ENCODE measurements at places on chromosomes 2 and 18.

GRCh38 chr2:192245329-192245728 is 50.6 kb upstream of the TMEFF2 start:
- no peak for DNase-seq

DNA sequence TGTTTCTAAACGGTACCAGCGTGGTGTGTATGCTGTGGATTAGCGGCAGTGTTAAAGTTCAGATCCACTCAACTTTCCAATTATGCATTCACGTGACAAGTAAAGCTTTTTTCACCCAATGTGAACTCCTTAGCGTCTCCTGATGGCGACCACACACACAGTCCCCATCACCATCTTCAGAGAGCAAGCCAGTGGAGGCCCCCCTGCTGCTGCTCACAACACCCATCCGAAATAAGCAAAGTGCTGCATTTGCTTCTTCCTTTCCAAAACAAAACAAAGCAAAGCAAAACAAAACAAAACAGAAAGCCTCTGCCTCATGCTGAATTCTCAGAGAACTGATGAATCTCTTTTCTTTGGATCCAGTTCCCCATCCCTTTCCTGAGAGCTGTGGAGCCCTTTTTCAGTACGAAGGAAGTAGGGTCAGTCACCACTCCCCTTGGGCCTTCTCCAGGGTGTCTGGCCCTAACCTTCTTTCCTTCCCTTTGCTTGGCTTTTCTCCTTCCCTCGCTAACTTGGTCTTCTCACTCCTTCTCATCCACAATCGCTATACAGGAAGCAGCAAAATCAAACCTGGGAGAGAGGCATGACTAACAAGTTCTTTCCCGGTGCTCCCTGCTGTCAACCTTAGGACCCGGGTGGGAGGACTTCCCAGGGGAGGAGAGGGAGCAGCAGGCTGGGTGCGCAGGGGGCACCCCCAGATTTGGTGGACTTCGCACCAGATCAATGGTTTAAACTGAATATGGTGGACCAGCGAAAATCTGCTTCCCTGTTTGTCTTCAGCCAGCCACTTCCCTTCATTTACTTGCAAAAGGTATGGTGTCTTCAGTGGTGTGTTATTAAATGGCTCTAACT is 56.0 kb downstream of the NRP2 start:
- no peak for DNase-seq

GRCh38 chr2:85156153-85156552 is 23.0 kb downstream of the TCF7L1 start:
- no peak for DNase-seq

DNA sequence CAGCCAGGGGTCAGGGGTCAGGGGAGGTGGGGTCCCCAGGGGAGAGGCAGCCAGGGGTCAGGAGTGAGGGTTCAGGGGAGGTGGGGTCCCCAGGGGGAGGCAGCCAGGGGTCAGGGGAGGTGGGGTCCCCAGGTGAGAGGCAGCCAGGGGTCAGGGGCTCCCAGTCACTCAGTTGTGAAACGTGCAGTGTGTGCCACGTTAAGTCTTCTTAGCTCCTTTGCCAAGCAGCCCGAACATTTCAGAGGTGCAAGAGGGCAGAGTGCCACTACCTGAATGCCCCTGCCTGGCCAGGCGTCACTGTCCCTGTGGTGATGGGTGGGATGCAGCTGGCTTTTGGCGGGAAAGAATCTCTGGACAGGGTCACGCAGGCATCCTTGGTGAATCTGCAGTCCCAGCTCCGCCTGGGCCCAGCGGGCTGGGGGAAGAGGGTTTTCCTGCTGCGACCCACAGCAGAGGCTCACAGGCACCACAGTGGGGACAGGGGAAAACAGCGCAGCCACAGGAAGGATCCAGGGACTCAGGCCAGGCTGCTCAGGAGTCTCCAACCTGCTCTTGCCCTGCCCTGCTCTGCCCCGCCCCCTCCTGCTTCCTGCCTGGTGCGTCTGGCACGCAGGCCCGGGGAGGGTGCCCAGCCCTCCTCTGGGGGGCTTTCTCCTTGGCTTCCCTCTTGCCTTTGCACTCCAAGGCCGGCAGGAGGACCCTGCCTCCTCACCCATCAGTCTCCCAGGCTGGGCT is 188.3 kb downstream of the TWIST2 start:
- no peak for DNase-seq

- DNase-seq, result no peak
These were observed 4.7 kb downstream of the MYOM1 start for GRCh38 chr18:3214855-3215637.

- no peak for DNase-seq
These were observed 30.0 kb downstream of the EN1 start for GRCh38 chr2:118817469-118817868.

- DNase-seq, result peak; percentile 46
These were observed 5.5 kb upstream of the SFT2D3 start for GRCh38 chr2:127695491-127696472.

- no peak for DNase-seq
These were observed 106.0 kb upstream of the CYP1B1 start for GRCh38 chr2:38181806-38182491.

DNA sequence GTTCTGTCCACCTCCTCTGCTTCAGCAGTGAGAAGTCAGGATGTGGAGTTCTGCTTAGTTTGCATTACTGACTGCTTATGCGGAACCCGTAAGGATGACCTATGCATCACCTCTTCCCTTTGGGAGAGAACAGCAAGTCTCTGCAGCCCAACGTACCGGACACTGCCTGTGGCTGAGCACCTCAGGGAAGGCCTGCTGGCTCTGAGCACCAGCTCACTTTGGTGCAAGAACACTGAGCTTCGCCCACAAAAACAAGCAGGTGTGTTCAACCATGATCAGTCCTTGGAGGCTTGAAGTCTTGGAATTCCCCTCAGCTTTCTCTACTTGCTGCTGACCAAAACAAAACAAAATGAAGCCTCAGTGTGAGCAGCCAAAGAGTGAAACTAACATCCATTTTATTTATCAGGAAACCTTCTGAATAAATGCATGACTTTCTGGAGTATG is 52.7 kb upstream of the NCK2 start:
- no peak for DNase-seq

DNA sequence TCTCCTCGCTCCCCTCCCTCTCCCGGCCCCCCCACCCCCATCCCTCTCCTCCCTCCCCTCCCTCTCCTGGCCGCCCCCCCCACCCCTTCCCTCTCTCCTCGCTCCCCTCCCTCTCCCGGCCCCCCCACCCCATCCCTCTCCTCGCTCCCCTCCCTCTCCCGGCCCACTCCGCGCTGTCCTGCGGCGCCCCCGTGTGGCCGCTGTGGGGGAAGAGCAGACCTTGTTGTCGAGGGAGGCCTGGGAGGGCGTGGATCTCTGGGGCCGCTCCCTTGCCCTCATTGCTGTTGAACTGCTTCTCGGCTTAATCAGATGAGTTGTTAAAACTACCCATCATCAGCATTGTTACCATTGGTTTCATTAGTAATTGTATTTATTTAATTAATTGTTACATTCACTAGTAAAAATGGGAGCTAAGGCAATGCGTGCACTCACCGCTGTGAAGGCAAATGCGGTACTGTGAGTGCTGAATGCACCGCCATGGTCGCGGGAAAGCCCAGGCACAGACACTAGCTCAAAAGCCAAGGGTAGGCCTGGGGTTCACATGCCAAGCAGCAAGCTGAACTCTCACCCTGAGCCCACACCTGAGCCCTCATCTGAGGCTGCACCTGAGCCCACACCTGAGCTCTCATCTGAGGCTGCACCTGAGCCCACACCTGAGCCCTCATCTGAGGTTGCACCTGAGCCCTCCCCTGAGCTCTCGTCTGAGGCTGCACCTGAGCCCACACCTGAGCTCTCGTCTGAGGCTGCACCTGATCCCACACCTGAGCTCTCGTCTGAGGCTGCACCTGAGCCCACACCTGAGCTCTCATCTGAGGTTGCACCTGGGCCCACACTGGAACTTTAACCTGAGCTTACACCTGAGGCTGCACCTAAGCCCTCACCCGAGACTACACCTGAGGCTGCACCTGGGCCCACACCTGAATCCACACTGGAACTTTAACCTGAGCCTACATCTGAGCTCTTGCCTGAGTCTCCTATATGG is 8.8 kb downstream of the RTP5 start:
- peak; percentile 68 for DNase-seq

DNA sequence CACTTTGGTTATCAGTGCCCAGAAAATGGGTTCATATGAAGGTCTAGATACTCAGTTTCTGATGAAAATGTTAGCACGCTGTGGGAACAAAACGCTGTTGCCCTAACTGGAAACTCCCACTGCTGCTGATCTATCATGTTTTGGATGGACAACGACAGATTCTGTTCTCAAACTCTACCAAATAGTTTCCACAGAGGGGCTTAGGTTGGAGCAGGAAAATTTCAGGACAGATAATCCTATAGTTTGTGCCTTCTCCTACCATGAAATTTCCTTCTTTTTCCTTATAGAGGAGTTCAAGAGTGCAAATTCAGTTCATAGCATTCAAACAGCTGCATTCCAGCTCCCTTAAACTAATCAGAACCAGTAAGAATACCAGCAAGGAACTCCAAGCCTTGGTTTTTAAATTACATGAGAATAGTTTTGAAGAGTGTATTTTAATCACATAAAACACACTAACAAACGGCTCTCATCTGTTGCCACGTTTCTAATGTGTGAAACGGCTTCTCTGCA is 58.7 kb upstream of the RALBP1 start:
- DNase-seq, result no peak

- DNase-seq, result no peak
These were observed 969.1 kb upstream of the CDH2 start for GRCh38 chr18:29146068-29146467.

DNA sequence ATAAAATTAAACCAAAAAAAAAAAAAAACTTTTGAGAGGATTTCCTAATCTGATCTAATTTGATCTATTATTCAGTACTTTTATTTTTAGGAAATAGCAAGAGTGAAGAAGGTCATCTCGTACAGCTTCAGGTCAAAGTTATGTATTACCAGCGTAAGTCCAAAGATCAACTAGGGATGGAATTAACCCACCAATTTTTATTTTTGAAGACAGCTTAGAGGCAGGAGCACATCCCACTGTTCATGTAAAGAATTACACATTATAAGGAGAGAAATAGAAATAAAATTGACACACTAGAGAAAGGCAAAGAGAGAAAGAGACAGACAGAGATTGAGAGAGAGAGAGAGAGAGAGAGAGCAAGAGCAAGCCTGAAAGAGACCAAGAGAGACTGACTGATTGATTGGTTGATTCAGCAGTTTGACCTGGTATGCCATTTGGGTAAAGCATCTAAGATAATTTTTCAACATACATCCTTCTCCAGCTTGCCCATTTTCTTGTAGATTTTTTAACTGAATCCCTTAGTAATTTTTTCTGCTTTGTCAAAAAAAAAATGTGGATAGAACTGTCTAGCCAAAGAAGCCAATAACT is 25.1 kb downstream of the DOCK10 start:
- DNase-seq, result no peak

DNA sequence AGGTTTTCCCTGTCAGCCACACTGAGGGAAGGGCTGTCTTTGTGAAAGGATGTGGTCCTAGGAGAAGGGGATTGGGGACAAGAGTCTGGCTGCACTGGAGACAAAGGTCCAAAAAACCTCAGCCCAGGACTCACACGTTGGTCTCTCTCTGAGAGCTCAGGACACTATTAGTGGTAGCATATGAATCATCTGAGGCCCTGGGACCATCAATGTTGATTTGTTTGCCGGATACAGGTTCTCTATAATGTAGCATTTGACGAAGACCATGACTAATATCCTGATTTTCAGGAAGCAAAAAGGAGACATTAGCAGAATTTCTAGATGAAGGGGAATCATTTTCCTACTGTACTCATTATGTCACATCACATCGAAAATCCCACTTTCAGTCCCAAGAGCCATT is 22.2 kb upstream of the DNAH6 start:
- DNase-seq, result no peak

DNA sequence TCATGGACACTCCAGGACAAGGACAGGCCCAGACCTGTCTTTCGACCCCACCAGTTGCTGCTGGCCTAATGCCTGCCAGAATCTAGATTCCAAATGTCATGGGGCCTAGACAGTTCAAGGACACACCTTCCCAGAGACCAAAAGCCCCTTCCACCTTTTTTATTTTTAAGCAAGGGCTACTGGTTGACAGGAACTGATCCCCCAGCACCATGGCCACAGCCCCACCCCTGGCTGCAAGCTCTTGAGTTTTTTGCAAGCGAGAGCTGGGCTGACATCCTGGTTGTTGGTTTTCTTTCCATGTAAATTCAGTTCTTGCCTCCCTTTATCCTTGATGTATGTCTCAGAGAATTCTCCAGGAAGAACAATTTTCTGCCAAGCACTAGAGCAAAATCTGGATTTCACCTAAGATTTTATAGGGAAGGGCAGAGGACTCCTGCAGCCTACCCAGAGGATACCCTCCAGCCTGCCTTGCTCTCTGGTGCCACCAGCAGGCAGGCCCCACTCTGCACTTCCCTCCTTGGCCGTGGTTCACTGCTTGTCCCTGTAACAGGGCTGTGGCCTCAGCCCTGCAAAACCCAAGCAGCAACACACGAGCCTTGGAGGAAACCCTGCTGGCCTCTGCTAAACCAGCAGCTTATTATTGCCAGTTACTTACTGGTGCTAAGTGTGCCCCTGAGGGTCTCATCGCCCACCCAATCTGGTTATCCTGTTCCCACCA is 97.7 kb downstream of the TWIST2 start:
- no peak for DNase-seq

- DNase-seq, result no peak
These were observed 42.4 kb upstream of the GBX2 start for GRCh38 chr2:236210536-236210935.

DNA sequence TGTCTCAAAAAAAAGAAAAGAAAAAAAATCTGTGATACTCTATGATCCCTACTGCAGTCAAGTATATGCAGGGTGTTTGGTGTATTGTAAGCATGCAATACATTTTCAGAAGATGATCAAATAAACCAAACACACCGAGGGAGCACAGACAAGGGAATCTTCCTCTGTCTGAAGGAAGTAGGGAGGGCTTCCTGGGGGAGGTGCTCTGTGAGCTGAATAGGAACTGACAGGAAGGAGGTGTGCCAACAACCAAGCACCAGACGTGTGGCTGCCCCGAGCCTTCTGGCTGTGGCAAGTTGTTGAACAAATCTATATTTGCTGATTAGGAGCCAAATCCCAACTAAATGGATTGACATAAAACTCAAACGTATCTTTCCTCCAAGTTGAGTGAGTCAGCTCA is 14.6 kb downstream of the THNSL2 start:
- no peak for DNase-seq

All from stimulated activated CD8-positive, alpha-beta memory T cell treated with anti-CD3 and anti-CD28 coated beads, Interleukin-2, amount 100 ng/mL, for 48 hours (primary cell).